ENCODE measurements at places on chromosomes 5 and 9.

DNA sequence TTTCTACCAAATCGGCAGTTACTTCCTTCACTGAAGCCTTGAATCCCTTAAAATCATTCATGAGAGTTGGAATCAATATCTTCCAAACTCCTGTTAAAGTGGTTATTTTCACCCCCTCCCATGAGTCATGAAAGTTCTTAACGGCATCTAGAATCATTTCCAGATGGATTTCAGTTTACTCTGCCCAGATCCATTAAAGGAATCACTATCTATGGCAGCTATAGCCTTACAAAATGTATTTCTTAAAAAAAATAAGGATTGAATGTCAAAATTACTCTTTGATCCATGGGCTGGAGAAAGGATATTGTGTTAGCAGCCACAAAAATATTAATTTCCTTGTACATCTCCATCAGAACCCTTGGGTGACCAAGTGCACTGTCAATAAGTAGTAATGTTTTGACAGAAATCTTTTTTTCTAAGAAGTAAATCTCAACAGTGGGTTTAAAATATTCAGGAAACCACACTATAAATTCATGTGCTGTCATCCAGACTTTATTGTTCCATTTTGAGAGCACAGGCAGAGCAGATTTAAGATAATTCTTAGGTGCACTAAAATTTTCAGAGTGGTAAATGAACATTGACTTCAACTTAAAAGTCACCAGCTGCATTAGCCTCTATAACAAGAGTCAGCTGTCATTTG is 767.7 kb downstream of the DTWD2 start:
- DNase-seq = no peak

GRCh38 chr5:143573568-143574170 is 170.2 kb upstream of the NR3C1 start:
- no peak for DNase-seq

GRCh38 chr9:131727184-131727759 is 12.6 kb downstream of the RAPGEF1 start:
- no peak for DNase-seq

DNA sequence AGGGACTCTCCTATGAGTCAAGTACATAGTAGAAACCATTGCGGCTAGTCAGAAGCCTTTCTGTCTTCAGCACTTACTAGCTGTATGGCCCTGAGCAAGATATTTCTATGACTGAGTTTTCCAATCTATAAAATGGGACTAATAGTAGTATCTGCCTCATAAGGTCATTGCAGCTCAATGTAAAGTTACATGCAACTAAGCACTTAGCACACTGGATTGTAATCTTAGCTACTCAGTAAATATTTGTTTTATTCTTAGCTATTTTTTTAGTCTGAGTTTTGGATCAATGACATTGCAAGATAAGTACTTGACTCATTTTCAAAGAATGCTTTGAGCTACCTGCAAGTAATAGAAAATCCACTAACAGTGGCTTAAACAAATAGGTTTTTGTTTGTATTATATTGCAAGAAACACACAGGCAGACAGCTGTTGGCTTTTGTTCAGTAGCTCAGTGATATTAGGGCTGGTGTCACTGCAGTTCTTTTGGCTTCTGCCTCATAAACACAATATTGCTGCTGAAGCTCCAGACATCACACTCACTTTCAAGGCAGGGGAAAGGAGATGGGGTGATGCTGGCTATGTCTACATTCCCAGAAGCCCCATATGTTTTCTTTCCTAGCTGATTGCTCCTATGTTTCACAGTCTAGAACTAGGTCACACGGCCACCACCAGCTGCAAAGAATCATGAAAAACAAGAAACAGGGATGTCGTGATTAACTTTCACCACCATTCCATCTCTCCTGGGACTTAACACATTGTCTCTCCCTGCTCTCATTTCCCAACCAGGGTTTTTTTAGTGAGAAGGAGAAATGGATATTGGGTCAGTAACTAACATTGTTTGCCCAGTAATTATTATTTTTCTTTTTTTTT is 26.9 kb upstream of the FAT2 start:
- DNase-seq = no peak

- no peak for DNase-seq
These were observed 285.2 kb downstream of the EBF1 start for GRCh38 chr5:158814521-158814920.

DNA sequence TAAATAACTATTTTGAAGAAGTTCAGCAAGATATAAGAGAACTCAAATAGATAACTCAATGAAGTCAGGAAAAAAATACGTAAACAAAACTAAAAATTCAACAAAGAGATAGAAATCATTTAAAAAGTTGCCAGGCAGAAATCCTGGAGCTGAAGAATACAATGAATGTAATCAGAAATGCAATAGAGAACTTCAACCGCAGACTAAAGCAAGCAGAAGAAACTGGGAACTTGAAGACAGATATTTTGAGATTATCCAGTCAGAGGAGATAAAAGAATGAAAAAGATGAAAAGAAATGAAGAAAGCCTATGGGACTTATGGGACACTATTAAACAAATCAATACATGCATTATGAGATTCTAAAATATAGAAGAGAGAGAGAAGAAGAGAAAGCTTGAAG is 129.1 kb upstream of the LPAR1 start:
- DNase-seq = no peak

GRCh38 chr5:40606077-40606765 is 73.5 kb upstream of the PTGER4 start:
- no peak for DNase-seq

GRCh38 chr9:108761655-108762347 is 94.0 kb downstream of the ACTL7B start:
- peak; percentile 22 for DNase-seq

DNA sequence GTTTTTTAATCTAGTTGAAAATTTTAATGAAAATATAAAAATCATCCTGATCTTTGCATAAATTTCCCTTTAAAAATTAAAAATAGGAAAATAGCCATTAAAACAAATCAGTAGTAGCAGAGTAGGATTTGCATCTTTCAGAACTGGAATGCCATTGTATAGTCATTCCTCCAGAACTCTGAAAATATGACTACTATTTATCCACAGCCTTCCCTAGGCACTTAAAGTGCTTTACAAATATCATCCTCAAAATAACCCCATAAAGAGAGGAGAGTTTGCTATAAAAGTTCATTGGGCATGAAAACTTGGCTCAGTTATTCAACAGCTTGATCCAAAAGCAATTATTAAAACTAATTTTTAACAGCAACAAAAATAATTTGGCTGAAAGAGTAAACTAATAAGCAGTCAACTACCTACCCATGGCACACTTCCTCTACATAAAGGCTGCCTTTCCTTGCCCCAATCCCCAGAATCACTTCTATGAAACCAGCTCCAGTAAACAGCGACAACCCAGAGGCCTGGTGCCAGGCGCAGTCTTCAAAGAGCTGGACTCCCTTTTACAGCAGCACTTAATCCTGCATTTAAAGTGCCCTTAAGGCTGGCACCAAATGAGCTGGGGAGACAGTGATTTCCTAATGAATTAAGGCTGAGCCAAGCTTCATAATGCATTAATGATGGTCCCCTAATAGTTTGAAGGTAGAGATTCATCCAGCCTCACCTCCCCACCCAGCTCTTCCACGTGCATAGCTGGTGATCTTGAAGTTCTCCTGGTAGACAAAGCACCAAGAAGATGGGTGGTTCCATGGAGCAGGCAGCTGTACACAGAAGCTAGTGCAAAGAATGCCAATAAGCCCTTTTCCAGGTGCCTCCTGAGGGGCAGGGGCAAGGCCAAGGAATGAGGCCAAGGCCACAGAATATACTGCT is 36.1 kb downstream of the LHFPL2 start:
- DNase-seq = no peak

DNA sequence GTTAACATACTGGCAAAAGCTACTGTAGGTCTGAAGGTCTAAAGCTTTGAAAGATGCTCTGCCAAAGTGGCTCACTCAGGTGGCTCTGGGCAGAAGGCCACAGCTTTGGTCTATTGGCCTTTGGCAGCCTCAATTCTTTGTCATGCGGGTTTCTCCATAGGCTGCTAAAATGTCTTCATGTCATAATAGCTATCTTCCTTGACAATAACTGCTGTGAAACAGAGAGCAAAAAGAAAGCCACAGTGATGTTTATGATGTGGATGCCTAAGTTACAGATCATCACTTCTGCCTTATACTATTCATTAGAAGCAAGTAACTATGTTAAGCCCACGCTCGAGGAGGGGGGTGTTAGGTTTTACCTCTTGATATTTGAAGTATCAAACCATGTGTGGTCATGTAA is 906.1 kb upstream of the CDH9 start:
- no peak for DNase-seq

DNA sequence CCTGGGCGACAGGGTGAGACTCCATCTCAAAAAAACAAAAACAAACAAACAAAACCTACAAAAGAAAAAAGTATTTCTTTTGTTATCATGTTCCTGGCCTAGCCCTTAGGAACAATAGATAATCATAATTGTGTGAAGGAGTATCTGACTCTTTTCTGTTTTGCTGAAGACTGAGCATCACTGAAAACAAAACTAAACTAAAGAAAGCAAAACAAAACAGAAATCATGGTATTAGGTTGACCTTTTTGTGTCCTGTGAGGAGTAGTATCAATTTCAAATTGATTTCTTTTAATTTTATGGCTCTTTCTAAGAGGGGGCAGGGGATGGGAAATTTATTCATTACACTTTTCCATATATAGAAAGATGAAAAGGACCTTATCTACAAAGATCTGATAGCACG is 246.0 kb downstream of the YTHDC2 start:
- no peak for DNase-seq

GRCh38 chr9:124272979-124273378 is 15.2 kb downstream of the NEK6 start:
- DNase-seq = no peak

DNA sequence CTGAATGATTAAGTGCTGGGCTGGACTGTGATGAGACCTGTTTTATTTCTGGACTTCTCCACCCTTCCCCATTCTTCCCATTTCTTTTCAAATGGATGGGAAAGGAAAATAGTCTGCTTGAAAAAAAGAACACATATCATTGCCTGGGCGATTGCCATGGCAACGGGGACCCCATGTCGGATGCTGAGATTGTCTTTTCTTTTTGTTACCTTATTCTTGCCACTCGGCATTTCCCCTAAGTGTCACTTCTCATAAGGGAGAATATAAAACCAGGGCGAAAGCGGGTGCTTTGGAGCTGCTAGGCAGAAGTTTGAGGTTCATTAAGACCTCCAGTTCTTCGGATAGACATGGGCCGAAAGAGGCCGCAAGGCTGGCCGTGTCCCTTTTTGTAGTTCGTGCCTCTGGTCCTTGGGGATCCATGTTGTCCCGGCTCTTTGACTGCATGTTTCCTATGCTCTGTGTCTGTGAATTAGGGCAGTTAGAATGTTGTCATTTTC is 763 bp downstream of the FGD3 start:
- DNase-seq = no peak

GRCh38 chr5:147152086-147152485 is 82.7 kb upstream of the STK32A start:
- DNase-seq = no peak

- DNase-seq = no peak
These were observed 22.7 kb upstream of the LECT2 start for GRCh38 chr5:135977375-135977928.

- no peak for DNase-seq
These were observed 639.4 kb downstream of the SEMA5A start for GRCh38 chr5:8906303-8906967.

GRCh38 chr5:154714266-154714986 is 40.8 kb upstream of the LARP1 start:
- DNase-seq = no peak

- no peak for DNase-seq
These were observed 412.2 kb upstream of the SLC24A2 start for GRCh38 chr9:20200991-20201431.

- no peak for DNase-seq
These were observed 6.8 kb upstream of the WDR41 start for GRCh38 chr5:77498952-77499351.

GRCh38 chr5:137880313-137880712 is 8.9 kb upstream of the PKD2L2 start:
- no peak for DNase-seq

- no peak for DNase-seq
These were observed 310.6 kb downstream of the DIRAS2 start for GRCh38 chr9:90331826-90332575.

- no peak for DNase-seq
These were observed 44.3 kb upstream of the HAND1 start for GRCh38 chr5:154522284-154522683.

DNA sequence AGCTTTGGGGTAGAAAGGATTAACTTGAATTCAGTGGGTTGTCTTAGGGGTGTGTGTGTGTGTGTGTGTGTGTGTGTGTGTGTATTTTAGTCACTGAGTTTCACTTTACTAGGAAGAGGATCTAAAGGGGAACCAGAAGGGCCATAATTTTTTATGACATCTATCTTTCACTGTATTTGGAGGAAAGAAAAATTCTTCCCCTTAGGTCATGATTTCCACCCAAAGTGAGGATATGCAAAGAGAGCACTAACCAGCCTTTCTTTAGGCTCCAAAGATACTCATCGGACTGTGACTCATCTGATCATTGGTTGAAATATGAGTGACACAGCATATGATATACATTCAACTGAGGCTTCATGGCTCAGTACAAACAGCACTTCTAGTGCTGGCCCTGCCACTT is 75.2 kb upstream of the RASGRF2 start:
- DNase-seq = no peak

- DNase-seq = no peak
These were observed 79.0 kb downstream of the MACROH2A1 start for GRCh38 chr5:135319928-135320606.

GRCh38 chr5:168820874-168821273 is 241.7 kb upstream of the PANK3 start:
- DNase-seq = no peak

DNA sequence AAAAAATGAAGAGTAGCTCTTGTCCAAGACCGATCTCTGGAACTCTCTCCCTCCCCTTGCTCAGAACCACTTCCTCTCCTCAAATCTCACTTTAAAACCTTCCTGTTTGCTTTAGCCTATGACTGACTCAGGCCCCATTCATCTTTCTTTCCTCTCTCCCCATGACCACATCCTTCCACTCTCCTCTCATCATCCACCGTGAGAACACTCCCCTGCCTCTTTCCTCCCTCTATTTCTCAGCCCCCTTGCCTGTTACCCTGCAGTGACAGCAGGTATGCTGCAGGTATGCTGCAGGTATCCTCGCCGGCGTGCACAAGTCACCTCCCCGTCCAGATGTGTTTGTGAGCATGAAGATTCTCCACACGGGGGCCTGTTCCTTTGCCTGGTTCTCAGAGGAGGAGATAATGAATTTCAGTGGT is 505.3 kb downstream of the CCDC171 start:
- DNase-seq = no peak

DNA sequence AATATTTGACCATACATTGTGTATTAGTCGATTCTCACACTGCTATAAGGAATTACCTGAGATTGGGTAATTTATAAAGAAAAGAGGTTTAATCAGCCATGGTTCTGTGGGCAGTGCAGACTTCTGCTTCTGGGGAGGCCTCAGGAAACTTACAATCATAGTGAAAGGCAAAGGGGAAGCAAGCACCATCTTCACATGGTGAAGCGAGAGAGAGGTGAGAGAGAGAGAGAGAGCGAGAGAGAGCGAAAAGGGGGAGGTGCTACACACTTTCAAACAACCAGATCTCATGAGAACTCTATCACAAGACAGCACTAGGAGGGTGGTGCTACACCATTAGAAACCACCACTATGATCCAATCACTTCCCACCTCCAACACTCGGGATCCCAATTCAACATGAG is 4.1 kb upstream of the GRAMD2B start:
- no peak for DNase-seq

- no peak for DNase-seq
These were observed 66.8 kb downstream of the PTPDC1 start for GRCh38 chr9:94150890-94151650.

- no peak for DNase-seq
These were observed 106.0 kb upstream of the CACNA1B start for GRCh38 chr9:137771580-137771979.

Data from SHP77 (cell line).